Stimulated activated naive CD4-positive, alpha-beta T cell (primary cell): ENCODE measurements at places on chromosomes 6 and 20.

DNA sequence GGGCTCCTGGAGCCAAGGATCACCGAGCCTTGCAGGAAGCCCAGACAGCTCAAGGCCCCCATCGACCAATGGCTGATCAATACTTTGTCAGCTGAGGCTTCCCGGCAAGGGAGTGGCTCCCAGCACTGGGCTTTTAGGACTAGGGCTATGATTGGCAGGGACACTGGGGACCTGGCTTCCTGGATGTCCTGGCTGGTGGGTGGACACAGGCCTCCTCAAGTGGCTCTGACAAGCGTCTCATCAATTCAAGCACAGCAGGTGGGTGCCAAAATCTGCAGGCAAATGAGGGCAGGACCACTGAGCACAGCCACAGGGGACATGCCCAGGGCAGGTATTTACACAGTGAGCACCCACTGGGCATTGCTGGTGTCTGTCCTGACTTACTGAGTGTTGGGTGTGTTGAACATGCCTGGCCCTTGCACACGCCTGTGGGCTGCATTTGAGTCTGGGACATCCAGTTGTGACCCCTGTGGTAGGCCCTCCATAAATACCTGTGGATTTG lies 420.1 kb upstream of the SULF2 start:
- no peak for DNase-seq

GRCh38 chr6:33740794-33741193 lies 5.9 kb downstream of the IP6K3 start:
- no peak for DNase-seq

- DNase-seq = no peak
Observed at GRCh38 chr6:166908811-166909210, 47.5 kb downstream of the RNASET2 start.

DNA sequence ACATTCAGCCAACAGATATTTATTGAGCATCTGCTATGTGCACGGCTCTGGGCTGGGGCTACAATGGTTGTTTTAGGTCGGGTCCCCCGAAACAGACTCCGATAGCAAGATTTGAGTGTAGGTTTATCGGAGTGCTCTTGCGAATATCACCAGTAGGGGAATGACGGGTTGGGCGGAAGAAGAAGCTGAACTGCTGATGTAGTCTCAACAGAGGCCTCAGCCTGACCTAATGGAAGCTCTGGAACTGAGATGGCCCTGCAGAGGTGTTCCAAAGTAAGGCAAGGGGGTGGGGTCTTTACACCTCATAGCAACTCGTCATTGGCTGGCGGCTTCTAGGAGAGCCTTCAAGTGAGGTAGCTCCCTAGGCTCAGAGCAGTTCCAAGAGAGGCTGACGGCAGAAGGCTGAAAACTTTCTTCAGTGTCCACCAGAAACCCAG lies 1.1 kb downstream of the L3MBTL1 start:
- no peak for DNase-seq
